ENCODE measurements at places on chromosomes 16 and 17. TPM values are rescaled to one million over a fixed set of nuclear protein-coding genes. Genes with fewer than 3 reads are reported as not detected.

Gene NOTUM
- total RNA-seq = 0.97 TPM

Gene ABCC3
- not detected for total RNA-seq

Gene GRAP
- 11.2 TPM for total RNA-seq

Gene MMP28
- total RNA-seq = not detected

Gene CD300C
- total RNA-seq = not detected
